ENCODE measurements at places on chromosomes 1 and 21.
A peak's percentile ranks its signal among the peaks of the same experiment; 100 is the strongest.

- peak; percentile 72 for DNase-seq
These were observed 62.0 kb upstream of the ABCG1 start for GRCh38 chr21:42156690-42157605.

DNA sequence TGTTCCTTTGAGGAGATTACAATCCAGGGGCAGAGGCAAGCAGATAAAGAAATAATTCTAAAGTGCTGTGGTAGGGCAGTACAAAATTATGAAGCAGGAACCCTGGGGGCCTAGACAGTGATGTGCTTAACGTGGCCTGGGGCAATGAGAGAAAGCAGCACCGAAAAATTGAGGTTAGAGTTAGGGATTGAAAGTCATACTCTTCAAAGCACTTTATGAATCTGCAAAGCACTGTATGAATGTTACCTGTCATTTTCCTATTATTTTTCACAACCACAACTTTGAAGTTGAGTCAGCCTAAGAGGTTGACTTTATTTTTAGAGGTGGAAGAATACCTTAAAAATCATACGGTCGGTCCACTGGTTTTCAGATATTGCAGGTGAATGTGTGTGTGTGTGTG is 183.4 kb upstream of the NFIA start:
- DNase-seq, result no peak

DNA sequence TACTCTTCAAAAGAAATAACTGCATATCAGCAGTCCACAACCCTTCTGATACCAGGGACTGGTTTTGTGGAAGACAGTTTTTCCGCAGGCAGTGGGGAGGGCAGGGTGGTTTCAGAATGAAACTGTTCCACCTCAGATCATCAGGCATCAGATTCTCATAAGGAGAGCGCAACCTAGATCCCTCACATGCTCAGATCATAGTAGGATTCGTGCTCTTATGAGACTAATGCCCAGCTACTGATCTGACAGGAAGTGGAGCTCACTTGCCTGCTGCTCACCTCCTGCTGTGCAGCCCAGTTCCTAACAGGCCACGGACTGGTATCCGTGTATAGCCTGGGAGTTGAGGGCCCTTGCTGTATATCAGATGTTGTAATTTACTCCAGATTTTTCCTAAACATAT is 11.5 kb downstream of the RO60 start:
- DNase-seq, result no peak

GRCh38 chr1:156464825-156465452 is 35.6 kb downstream of the MEF2D start:
- no peak for DNase-seq

GRCh38 chr1:156813750-156814570 is 2.7 kb downstream of the SH2D2A start:
- peak; percentile 69 for DNase-seq

GRCh38 chr1:3918966-3919611 is 19.0 kb upstream of the C1orf174 start:
- DNase-seq, result no peak

GRCh38 chr21:33112151-33112550 is 42.2 kb downstream of the OLIG1 start:
- DNase-seq, result no peak

- DNase-seq, result no peak
These were observed 35.2 kb upstream of the KCNJ15 start for GRCh38 chr21:38221594-38221993.

DNA sequence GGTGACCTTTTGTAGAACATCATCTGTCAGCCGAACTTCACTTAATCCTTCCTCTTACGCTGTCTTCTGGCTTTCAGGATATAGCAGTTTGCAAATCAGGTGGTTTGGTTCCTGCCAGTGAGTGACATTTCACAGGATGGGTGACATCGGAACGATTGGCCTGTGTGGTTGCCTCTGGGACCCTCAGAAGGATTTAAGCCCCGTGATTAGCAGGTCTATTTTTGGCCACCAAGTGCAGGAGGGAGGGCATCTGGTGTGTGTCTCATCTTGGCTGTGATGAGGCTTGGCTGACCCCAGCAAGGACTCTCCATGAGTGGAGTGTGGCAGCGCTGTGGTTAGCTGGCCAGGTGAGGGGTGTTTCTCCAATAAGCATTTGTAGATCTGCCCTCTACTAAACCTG is 407.6 kb upstream of the VAMP3 start:
- no peak for DNase-seq

DNA sequence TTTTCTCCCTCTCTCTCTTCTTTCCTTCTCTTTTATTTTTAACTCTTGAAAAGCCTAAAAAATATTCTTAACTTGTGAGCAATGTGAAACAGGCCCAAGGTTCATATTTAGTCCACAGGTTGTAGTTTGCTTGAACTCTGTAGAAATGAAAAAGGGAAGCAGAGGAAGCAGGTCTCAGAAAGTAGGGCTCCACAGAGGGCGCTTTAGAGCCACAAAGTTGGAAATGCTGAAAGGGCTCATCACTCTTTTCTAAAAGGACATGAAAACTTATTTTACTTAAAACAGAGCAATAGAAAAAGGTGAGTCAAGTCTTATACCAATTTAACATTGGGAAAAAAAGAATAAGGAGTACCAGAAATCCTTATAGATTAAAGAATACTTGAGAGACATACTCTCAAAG is 247.0 kb downstream of the USP25 start:
- no peak for DNase-seq

DNA sequence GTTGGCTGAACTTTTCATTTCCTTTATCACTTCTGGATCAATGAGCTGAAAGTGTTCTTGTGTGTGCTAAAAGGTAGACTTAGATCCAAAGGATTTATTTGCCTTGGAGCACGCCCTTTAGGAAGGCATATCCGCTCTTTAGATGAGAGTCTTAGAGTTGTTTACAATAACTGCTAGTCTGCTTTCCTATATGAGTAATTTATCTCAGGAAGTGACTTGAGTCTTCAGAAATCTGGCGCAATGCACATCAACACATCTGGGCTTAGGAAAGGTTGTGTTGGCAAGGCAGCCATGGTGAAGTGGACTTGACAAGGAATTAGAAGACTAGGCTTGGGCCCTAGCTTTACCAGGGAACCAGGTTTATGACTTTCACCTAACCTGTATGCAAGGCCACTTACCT is 204.1 kb upstream of the PTGFR start:
- DNase-seq, result no peak

GRCh38 chr21:32279377-32279680 is 480 bp upstream of the MIS18A start:
- DNase-seq, result no peak

DNA sequence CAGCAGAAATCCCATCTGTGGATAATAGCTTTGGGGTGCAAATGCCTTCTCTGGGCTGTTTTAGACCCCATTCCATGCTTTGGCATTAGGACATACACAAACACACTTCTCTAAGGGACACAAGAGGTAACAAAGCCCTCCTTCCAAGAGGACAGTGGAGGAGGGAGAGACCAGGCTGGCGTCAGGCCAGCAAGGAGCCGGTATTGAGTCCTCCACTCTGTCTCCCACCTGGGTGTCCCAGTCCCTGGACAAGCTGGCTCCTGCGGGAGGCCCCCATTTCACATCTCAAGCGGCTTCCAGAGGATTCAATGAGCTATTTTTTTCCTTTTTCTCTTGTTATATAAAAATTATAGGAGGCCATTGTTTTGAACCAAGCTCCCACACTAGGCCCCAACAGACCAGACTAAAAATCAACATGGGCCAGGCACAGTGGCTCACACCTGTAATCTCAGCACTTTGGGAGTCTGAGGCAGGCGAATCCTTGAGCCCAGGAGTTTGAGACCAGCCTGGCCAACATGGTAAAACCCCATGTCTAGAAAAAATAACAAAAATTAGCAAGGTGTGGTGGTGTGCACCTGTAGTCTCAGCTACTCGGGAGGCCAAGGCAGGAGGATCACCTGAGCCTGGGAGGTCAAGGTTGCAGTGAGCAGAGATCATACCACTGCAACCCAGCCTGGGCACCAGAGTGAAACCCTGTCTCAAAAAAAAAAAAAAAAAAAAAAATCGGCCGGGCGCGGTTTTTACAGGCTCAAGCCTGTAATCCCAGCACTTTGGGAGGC is 142.9 kb downstream of the TOMM20 start:
- DNase-seq, result no peak

- no peak for DNase-seq
These were observed 1.9 kb downstream of the PLA2G2F start for GRCh38 chr1:20141001-20141400.

DNA sequence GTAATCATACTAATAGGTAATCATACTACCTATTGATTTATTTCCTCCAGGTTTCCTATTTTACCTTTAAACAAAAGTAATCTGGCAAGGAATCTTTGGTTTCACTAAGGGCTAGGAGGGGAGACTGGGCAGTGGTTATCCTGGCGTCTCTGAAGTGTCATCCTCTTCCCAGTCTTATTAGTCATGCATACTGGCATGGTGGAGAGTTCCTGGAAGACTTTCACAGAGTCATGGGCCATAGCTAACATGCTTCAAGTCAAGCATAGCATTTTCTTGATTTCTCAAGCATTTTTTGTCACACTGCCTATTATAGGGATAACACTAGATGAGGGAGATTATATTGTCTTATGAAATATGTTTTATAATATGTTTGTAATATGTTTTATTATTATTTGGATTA is 64.0 kb upstream of the ASB17 start:
- no peak for DNase-seq

DNA sequence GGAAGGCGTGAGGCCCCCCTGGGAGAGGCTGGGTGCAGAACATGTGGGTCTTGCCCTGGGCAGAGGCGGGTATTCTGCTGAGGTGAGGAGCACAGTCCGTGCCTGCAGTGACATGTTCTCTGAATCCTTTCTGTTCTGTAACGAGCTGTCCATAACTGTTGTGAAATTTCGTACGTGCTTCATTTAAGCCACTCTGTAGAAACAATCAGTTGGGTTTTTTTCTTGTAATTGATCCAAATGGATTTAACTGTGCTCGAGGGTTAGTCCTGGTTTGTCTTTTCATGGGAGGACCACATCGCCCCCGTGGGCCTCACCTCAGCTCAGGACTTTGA is 45.4 kb upstream of the DIP2A start:
- no peak for DNase-seq

- no peak for DNase-seq
These were observed 215.3 kb upstream of the C1orf174 start for GRCh38 chr1:4115191-4115900.

- DNase-seq, result no peak
These were observed 12.4 kb downstream of the MX2 start for GRCh38 chr21:41374177-41374712.

All from femur (tissue), 1 donor.